ENCODE measurements at places on chromosomes 16 and 17.

DNA sequence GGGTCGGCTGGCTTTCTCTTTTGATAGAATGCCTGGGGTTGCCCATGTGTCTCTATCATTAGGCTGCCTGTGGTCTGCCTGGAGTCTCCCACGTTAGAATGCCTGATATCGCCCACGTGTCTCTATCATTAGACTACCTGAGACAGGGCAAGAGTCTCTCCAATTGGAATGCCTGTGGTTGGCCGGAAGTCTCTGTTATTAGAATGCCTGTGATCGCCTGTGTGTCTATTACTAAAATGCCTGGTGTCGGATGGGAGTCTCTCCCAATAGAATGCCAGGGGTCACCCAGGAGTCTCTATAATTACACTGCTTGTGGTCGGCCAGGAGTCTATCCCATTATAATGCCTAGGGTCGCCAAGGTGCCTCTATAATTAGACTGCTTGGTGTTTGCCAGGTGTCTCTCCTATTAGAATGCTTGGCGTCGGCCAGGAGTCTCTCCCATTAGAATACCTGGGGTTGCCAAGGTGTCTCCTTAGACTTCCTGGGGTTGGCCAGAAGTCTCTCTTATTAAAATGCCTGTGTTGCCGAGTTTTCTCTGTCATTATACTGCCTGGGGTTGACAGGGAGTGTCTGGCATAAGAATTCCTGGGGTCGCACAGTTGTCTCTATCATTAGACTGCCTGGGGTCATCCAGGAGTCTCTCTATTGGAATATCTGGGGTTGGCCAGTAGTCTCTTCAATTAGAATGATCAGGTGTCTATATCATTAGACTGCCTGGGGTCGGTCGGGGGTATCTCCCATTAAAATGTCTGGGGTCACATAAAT, 2272.8 kb downstream of the TP53TG3F start:
- DNase-seq, result no peak

DNA sequence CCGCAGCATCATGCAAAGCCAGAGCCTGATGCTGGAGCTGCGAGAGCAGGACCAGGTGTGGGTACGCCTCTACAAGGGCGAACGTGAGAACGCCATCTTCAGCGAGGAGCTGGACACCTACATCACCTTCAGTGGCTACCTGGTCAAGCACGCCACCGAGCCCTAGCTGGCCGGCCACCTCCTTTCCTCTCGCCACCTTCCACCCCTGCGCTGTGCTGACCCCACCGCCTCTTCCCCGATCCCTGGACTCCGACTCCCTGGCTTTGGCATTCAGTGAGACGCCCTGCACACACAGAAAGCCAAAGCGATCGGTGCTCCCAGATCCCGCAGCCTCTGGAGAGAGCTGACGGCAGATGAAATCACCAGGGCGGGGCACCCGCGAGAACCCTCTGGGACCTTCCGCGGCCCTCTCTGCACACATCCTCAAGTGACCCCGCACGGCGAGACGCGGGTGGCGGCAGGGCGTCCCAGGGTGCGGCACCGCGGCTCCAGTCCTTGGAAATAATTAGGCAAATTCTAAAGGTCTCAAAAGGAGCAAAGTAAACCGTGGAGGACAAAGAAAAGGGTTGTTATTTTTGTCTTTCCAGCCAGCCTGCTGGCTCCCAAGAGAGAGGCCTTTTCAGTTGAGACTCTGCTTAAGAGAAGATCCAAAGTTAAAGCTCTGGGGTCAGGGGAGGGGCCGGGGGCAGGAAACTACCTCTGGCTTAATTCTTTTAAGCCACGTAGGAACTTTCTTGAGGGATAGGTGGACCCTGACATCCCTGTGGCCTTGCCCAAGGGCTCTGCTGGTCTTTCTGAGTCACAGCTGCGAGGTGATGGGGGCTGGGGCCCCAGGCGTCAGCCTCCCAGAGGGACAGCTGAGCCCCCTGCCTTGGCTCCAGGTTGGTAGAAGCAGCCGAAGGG, 24.2 kb downstream of the C1QTNF1 start:
- DNase-seq, result no peak

- DNase-seq, result no peak
Measured at GRCh38 chr17:50946223-50946890, 80.2 kb upstream of the TOB1 start.

DNA sequence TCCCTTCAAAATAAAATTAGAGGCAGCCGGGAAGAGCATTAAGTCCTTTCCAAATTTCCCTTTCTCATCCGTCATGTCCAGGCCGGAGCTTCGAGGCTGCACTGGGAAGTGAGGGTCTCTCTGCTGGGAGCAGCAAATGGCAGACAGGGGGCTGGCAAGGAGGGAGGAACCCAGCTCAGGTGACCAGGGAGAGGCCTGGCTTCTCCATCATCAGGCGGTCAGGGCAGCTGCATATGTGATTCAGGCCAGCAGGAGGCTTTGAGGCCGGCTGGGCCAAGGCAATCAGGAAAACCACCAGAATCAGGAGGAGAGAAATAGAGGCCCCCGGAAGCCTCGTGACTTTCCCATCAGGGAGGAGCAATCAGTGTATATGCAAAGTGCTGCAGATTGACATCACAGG, 85.0 kb upstream of the RPL38 start:
- DNase-seq, result no peak

- no peak for DNase-seq
Measured at GRCh38 chr17:80279895-80280294, 19.2 kb downstream of the RNF213 start.

- no peak for DNase-seq
Measured at GRCh38 chr17:40862985-40863733, 3.9 kb downstream of the KRT12 start.

DNA sequence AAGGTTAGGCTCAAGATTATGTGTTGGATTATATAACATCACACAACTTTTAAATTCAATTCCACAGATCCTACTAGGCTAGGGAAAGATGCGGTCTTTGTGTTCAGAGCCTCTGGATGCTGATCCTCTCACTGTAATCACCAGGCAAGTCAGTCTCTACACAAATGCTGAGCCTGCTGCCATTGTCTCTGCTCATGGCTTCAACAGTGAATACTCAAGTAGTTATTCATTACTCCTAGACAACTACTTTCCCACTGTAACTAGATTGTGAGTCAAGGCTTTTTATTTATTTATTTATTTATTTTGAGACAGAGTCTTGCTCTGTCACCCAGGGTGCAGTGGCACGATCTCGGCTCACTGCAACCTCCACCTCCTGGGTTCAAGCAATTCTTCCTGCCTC, 15.8 kb upstream of the NDUFAB1 start:
- DNase-seq, result no peak

Measured in head of caudate nucleus (tissue), 42 donors.